ENCODE measurements at places on chromosomes 3 and 15.

DNA sequence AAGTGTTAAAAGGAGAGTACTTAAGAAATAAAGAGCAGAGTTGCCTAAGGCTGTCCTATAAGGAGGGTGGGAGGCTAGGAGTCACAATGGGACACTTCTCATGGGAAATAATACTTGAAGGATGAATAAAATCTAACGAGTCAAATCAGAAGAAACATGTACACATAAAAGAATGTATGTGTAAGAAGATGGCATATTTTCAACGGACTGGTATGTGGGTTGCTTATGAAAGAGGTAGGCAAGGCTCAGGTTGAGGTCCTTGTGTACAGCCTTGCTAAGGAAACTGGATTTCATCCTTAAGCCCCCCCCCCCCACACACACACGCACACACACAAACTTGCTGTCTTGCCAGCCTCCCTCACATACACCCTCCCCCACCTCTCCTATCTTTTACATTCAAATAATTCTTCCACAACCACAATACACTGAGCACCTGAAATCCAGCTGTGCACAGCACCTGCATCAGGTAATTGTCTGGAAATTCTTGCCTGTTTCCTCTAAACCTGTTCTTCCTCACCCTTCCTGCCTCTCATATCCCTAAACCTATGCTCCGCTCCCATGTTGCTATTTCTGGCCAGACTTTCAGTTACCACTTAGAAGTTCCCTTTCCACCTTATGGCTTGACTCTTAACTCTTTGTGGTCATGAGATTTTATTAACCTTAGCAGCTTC is 79.2 kb downstream of the FMN1 start:
- no peak for DNase-seq

- DNase-seq: peak; percentile 79
These were observed 159.8 kb upstream of the CHRNA7 start for GRCh38 chr15:31870328-31871165.

DNA sequence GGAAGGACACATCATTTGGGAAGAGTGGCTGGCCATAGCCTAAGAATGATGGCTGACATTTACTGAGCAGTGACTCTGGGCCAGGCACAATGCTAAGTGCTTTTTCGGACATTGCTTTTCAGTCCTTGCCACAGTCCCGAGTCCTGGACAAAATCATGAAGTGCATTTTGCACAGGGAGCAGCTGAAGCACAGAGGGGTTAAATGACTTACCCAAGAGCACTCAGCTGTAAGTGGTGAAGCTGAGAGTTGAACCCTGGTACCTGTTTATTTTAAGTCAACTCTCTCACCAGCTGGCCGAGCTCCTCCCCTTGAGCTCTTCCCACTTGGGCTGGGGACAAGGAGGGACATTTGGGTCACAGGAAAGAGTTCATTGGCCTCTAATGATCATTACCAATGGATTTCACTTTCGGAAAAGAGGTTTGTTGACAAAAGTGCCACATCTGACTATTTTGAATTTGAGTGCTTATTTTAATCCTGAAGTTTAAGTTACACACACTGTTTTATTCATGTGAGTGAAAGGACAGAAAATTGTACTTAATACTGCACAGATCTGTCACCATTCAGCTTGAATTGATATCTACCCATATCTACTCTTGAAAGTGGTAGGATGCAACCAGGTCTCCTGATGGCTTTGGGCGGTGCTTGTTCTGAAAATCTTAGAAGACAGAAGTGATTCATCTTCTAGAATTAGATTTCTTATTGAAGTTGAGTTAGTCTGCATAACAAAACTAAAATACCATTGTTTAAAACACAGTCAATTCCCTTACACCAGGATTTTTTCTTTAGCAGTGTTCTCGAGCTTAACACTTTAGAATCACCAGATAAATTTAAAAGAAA is 368.7 kb upstream of the PROK2 start:
- DNase-seq: no peak

- DNase-seq: no peak
These were observed 4.7 kb downstream of the NFKBIZ start for GRCh38 chr3:101853982-101854381.

- DNase-seq: no peak
These were observed at the start of gene FAM131A for GRCh38 chr3:184337399-184337714. FAM131A (plus strand) TSS chr3:184337600; CDS start chr3:184337631, 31 bp downstream.

DNA sequence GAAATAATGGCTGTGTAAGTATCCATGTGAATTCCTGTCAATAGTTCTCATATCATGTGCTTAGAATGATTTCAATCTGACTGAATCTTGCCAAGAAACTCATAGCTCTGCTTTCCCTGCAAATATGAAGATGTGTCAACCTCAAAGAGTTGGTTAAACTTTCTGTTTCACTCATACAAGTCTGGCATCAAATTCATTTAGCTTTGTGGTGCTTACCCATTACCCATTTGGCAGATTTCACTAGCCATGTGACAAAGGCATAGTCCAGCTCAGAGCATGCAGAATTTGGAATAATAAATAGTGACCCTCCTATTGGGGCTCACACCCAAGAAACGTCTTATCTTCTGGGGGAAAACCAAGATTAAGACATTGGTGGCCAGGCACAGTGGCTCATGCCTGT is 256.6 kb upstream of the TPRG1 start:
- DNase-seq: no peak

GRCh38 chr3:43171748-43172147 is 65.9 kb upstream of the POMGNT2 start:
- no peak for DNase-seq

DNA sequence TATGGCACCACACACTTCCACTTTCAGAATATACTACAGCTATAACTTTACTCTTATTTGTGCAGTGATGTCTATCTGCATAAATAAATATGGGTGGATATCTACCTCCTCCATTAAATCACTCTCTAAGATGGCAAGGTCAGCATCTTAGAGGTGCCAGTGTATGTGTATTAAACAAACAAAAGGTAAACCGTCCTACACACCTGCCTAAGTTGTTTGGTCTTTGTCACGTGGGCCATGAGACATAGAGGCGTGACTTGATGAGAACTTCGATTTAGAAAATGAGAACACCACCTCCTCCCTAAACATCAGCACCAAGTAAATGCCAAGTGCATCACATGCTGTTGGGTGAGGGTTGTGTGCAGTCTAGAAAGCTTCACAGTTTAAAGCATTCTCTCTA is 310.6 kb downstream of the GRM7 start:
- DNase-seq: no peak

- no peak for DNase-seq
These were observed 885.4 kb downstream of the PDCD6IP start for GRCh38 chr3:34683851-34684250.

- no peak for DNase-seq
These were observed 26.1 kb downstream of the TAMM41 start for GRCh38 chr3:11820531-11821041.

GRCh38 chr3:134858441-134859035 is 63.5 kb downstream of the EPHB1 start:
- no peak for DNase-seq

GRCh38 chr3:102529452-102529851 is 94.6 kb downstream of the ZPLD1 start:
- no peak for DNase-seq

GRCh38 chr15:57892181-57892580 is 173.3 kb downstream of the ALDH1A2 start:
- no peak for DNase-seq

- DNase-seq: no peak
These were observed 52.9 kb downstream of the RYK start for GRCh38 chr3:134197681-134198261.

DNA sequence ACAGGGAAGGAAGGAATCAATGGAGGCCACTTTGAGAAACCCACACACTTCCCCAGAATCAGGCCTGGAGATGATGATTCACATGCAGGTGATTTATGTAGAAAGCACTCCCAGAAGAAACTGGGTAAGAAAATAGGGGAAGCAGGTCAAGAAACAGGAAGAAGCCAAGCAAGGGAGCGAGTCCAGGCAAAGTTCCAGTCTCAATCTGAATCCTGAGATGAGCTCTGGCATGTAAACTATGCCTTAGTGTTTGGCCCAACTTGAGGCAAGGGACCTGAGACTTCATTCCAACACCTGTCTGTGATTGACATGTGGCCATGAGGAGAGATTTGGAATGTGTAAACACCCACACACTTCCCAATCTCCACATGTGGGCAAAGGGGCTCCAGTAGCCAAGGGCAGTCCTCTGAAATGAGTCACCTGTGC is 61.6 kb upstream of the CTNNB1 start:
- no peak for DNase-seq

DNA sequence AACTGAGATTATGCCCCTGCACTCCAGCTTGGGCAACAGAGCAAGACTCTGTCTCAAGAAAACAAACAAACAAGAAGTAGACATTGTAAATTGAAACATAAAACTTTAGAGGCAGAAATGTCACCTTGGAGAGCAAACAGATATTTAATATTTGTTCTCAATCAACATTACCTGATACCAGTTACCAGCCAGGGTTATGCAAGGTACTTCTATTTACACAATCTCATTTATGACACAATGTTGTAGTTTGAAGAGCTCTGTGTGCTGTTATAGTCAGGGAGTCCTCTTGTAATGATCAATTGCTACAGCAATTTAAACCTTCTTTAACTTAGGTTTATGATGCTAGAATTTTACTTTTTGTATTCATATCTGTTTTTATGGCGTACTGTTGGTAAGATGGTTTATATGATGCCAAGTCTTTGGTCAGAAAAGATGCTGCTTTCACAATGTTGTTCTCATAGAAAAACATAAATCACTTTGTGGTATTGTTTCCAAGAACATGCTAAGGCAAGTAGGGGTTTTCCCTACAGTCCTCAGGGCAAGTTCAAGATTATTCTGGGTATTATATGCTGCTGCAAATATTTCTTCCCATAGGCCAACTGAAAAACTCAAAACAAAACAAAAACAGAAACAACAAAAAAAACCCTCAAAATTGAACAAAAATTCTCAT is 173.5 kb downstream of the TNIK start:
- no peak for DNase-seq

- DNase-seq: no peak
These were observed 58.1 kb upstream of the HACD2 start for GRCh38 chr3:123642957-123643330.

GRCh38 chr3:166340604-166341266 is 503.5 kb upstream of the BCHE start:
- DNase-seq: no peak

GRCh38 chr3:129777806-129778205 is 115.7 kb downstream of the TMCC1 start:
- no peak for DNase-seq

DNA sequence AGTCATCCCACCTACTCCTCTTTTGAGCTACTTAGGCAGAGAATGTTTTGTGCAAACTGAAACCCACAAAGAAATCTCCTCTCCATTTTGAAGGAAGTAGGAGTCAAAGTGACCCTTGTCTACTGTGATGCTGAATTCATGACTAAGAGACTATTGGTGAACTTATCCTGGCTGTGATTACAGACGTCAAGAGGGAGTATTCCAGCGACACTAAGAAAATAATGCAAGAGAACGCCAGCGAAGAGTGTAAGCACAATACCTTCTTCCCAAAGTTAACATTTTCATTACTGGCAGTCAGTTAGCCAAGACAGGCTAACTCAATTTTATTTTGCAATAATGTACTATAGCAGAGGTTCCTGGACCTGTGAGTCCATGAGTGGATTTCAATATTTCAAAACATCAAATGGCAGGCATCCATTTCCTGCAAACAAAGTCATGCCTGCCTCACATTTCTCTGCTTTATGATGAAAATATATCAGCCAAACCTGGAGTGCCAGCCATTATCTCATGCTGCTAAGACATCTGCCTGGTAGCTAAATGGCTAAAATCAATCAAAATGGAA is 59.0 kb downstream of the CTNNB1 start:
- no peak for DNase-seq

DNA sequence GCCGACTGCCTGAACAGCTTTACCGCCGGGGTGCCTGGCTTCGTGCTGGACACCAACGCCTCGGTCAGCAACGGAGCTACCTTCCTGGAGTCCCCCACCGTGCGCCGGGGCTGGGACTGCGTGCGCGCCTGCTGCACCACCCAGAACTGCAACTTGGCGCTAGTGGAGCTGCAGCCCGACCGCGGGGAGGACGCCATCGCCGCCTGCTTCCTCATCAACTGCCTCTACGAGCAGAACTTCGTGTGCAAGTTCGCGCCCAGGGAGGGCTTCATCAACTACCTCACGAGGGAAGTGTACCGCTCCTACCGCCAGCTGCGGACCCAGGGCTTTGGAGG is 815 bp downstream of the SPINT1 start:
- DNase-seq: peak; percentile 17

DNA sequence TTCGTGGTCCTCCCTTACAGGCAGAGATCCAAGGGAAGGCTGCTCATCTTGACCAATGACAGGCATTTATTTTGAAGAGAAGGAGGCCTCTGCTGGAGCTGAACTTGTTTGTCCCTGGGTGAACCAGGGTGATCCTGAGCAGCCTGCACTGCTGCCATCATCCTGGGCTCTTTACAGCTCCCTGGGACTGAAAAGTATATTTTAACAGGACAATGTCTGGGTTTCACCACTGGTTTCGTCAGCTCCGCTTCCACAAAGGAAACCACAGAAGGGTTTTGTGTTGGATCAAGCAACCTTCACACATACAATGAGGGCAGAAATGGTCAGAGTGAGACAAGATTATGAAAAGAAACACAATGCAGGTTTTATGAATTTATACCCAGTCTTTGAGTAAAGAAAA is 400.7 kb upstream of the TPM1 start:
- DNase-seq: no peak

DNA sequence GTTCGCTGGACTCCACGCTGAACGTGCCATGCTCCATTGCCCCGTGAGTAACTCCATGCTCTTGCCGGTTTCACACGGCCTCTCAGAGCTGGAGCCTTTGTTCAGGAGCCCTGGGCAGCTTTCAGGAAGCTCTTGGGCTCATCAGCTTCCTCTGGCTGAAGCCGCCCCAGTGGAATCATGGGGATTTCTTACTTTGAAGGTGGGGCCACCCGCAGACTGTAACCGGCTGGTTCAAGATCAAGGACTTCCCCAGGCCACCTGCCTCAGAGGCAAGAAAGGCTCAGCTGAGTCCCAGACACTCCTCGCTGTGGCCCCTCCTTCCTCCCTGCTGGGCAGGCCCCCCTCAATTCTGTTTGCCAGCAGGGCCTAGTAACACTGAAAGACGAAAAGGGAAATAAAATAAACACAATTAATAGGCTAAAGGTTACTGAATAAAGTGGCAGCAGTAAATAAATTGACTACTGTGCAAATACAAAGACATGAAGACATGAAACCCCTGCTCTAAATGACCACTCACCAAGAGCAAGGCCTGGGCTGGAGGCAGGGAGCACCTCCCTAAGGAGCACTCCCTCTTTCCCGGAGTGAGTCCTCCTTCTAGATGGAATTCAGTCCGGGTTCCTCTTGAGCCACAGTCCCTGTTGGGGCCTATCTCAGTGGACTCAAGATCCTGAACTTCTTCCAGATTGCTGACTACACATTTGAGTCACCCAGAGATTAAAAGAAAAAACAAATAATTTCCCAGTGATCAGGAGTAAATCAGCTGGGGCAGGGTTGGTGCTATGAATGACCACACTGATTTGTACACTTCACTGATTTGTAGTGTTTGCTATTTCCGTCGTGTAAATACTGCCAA is 51.0 kb downstream of the ZDHHC19 start:
- no peak for DNase-seq
